ENCODE measurements at places on chromosomes 7 and 10.

GRCh38 chr10:65196111-65196510 is 1674.9 kb downstream of the REEP3 start:
- no peak for DNase-seq

GRCh38 chr10:132752378-132752777 is 33.6 kb downstream of the NKX6-2 start:
- DNase-seq = no peak

- no peak for DNase-seq
Measured at GRCh38 chr10:4661511-4662255, 164.3 kb upstream of the AKR1E2 start.

GRCh38 chr7:28588602-28589001 is 176.3 kb downstream of the CREB5 start:
- no peak for DNase-seq

DNA sequence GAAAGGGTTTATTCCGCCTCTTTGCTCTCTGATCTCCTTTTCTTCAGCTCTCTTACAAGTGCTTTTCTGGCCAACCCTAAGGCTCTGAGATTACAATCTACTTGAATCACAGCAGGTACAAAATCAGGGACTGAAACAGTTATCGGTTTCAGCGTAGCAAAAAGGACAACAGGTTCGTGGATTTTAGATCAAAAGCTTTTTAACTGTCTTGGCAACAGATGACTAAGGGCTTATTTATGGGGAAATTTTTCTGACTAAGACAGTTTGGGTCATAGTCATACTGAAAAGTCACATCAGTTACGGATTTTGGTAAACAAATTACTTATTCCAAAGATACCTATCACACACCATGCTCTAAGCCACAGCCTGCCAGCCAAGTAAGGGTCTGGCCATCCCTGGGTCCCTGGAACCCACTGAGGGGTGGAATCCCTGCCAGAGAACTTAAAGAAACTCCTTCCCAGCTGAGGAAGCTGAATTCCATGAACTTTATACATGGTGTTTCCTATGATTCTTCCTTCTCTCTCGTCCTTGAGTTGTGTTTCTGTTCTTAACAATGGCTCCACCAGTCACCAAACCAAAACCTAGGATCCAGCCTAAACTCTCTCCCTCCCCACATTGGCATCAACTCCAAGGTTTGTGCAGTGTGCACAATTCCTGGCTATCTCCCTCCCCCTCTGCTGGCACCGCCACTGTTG is 169.3 kb downstream of the FAM107B start:
- DNase-seq = no peak

DNA sequence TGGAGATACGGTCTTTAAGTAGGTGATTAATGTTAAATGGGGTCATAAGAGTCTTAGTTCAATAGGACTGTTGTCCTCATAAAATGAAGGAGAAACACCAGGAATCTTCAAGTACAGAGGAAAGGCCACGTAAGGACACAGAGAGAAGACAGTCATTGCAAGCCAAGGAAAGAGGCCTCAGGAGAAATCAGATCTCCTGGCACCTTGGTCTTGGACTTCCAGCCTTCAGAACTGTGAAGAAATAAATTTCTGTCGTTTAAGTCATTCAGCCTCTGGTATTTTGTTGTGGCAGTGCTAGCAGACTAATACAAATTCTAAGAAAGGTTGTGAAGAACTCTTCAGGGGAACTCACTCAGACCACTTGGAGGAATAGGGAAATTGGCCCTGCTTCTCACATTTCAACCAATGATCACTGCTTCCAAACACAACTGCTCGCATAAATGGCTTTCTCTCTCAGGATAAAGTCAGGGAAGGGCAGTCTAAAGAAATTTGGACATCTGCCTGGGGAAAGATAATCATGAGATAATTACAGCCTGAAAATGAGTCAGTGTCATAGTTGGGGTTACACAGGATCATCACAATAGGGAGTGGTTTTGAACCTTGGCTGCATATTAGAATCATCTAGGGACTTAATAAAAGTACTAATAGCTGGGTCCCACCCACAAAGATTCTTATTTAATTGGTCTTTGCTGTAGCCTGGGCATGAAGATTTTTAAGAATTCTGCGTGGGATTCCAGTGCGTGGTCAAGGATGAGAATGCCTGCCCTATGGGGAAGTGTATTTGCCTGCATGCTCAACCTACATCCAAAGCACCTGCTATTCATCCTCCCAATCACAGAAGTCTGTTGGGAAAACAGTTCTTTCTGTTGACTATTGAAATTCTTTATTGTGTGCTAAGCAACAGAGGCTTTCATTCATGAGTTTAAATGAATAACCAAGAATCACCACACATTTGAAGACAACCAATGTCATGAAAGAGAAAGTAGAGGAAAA is 310.6 kb upstream of the PLXDC2 start:
- DNase-seq = no peak

GRCh38 chr7:117118579-117119180 is 165.4 kb downstream of the ST7 start:
- DNase-seq = no peak

DNA sequence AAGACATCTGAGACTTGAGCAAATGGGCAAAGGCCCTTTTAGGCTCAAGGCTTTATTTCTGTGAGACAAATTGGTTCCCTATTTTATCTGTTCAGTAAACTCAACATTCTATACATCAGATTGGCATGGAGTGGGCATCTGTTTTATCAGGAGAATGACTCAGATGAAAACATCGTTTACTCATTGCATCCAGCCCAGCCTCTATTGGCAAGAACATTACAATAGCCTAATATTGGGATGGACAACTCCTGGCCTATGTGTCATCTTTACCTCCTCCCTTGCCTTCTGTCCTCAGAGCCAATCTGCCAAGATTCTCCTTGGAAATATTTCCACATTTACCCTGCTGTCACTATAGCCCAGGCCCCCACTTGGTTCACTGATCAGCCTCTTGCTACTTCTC is 5.5 kb upstream of the BLNK start:
- DNase-seq = no peak

- no peak for DNase-seq
Measured at GRCh38 chr7:43823941-43824340, 45.4 kb downstream of the MRPS24 start.

- DNase-seq = peak; percentile 97
Measured at GRCh38 chr10:24947304-24948097, 4.9 kb downstream of the PRTFDC1 start.

DNA sequence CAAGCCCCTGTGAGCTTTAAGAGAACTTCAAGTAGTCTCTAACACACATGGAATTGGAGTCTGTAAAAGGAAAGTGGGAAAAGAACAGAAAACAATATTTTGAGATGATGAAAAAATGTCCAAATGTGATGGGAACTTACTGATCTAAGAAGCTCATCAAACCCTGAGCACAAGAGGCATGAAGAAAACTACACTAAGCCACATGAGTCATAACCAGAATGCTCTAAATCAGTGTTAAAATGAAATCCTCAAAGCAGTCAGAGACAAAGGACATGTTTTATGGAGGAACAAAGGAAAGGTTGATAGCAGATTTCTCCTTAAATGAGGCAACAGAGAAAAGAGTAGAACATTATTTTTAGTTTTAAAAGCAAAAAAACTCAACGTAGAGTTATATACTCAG is 37.2 kb downstream of the ZNF33A start:
- no peak for DNase-seq

DNA sequence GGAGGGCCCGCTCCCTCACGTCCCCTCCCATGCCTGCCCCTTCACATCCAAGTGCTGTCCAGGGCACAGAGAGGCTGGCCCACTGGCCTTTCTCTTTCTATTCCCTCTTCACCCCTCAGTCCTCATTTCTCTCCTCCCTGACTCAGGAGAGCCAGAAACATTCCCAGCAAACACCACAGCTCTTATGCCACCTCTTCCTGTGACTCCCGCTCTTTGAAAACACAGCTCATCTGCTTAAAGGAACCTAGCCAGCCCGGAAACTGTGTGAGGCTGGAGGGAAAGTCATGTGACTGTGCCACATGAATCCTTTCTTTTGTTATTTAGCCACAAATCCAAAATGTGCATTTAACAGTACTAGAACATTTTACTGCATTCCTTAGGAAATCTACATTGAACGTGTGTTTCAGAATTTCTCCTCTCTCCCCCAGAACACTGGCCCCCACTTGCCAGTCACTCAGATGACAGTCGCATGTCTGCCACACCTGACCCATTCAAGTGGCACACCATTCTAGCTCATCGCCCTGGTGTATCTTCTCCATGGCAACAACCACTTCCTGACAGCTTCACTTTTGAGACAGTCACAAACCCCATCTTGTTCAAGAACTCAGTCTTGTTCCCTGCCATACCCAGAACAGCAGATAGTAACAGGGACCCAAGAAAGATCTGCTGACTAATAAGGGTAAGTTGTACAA is 42.8 kb downstream of the GRB10 start:
- peak; percentile 67 for DNase-seq

DNA sequence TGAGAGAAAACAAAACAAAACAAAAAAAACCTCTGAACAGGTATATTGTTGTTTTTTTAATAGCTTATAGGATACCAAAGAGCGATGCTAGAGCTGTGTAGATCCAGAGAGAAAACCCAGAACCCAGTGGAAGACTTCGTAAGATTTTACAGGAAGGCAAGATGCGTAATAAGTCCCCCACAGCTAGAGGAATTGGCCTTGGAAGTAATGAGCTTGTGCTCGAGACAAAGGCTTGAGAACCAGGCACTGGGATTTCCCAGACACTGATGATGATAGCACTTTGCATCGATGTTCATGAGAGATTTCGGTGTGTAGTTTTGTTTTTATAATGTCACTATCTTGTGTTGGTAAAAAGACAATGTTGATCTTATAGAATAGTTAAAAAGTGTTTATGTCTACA is 821.5 kb upstream of the IGFBP3 start:
- no peak for DNase-seq

DNA sequence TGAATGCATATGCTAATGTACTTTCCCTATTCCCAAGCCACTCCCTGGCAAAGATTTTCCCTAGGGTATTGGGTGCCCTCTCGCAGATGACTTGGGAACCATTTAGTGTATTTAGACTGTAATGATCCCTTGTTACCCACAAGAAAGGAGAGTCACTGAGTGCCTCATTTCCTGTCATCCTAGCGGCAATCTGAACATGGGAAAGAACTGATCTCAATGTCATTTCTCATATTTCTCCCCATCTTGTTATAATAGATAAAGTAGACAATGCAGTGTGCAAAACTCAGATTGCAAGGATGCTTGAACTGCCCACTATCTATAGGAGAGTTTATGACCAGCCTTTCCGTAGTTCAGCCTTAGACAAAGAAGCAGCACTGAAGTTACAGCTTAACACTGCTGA is 123.3 kb downstream of the MICU1 start:
- no peak for DNase-seq

DNA sequence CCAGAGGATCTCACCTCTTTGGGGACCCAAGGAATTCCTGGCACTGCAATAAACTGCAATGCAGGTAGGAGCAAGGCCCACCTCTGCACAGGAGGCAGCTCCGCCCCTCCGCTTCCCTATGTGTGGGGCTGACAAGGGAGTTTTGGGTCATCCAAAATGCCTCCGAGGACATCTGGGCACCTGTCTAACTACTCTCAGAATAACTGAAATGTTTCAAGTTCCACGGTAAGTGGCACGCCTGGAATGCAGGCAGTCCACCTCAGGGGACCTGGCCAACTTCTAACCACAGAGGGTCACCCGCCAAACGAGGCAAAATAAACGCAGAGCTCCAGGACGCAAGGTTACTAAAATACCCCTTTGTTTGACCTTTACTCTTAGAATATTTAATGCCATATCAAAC is 102.5 kb downstream of the FGFR2 start:
- DNase-seq = no peak

GRCh38 chr7:17274551-17275245 is 23.8 kb upstream of the AHR start:
- no peak for DNase-seq

- DNase-seq = peak; percentile 60
Measured at GRCh38 chr7:74033372-74034311, 5.7 kb downstream of the ELN start.

- DNase-seq = no peak
Measured at GRCh38 chr7:5426226-5426475, 2.5 kb upstream of the TNRC18 start.

DNA sequence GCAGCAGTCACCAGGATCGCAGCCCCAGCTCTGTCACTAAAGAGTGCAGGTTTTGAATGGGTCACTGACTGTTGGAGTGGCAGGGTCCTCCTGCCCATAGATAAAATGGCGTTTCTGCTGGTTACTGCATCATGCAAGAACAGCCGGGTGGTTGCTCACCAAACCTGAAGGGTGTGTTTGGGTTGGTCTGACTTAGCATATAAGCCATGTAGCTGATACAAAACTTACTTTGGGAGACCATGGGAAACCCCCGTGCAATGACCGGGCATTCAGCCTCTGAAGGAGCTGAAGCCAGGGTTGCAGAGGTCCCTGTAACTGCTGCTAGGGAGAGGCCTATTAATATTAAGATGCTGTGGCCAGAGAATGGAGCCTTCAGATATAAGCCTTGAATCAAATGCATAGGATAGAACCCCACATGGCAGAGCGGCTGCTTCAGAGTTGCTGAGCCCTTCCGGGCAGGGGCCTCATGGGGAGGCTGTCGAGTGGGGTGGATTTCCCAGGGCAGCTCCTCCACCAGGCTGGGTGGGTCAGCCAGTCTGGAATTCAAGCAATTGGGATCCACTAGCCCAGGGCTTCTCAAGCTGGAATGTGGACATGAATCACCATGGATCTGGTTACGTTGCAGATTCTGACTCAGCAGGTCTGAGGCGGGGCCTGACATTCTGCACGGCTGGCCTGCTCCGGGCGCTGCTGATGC is 70.9 kb upstream of the CTBP2 start:
- DNase-seq = no peak

- DNase-seq = no peak
Measured at GRCh38 chr7:148927123-148928045, 43.3 kb upstream of the EZH2 start.

DNA sequence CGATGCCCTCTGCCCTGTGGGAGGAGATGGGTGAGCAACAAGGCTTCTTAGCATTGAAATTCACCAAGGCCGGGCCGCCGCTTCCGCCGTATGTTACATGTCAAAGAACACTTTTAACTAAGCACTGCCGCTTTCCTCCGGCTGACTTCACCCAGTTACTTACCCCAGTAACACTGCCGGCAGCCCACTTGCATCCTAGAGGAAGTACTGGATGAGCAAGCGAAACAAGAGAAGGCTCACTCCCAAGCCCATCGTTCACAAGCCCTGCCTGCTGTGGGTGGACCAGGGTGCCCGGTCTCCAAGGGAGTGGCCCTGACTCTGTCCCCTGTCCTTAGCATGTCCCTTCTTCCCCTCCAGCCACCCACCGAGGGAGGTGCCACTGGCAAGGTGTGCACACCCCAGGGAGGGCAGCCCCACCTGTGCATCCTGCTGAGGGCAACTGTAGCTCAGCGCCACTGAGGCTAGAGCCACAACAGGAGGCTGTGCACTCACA is 73.1 kb upstream of the EBF3 start:
- DNase-seq = no peak

- peak; percentile 36 for DNase-seq
Measured at GRCh38 chr7:154698726-154699291, 304.1 kb downstream of the PAXIP1 start.

DNA sequence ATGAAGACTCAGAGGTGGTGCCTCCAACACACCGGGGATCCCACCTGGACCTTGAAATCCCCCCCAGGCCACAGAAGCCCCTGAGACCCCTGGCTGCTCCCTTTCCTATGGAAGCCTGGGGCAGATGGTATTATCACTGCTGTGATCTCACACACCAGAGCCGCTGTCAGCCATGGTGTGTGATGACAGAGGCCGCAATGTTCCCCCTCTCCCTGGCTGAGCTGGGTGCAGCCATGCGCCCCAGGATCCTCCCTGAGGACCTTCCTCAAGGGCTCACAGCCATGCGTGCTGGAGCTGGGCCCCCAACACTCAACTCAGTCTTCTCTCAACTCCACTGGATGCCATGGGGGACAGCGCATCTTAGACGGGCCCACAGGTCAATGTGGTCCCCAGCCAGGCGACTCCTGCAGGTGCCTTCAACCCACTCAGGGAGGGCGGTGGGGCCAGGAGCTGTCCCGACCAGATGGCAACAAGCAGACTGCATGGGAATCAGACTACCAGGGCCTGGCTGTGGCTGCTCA is 44.9 kb downstream of the VIPR2 start:
- DNase-seq = no peak
